ENCODE measurements at places on chromosomes 7 and 10.

DNA sequence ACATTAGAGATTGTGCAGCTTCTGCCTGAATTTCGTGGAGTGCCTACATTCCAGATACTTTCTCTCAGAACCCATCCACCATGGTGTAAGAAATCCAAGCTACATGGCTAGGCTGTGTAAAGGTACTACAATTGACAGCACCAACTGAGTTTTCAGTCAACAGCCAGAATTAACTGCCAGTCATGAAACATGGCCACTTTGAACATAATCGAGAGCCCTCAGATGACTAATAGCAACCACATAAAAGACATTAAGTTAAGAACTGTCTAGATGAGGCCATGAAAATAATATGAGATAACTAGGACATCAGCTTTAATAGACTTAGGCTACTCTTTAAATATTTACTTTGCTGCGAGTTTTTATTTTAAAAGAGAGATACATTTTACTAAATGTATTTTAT lies 1106.8 kb upstream of the LRRTM3 start:
- DNase-seq: no peak

DNA sequence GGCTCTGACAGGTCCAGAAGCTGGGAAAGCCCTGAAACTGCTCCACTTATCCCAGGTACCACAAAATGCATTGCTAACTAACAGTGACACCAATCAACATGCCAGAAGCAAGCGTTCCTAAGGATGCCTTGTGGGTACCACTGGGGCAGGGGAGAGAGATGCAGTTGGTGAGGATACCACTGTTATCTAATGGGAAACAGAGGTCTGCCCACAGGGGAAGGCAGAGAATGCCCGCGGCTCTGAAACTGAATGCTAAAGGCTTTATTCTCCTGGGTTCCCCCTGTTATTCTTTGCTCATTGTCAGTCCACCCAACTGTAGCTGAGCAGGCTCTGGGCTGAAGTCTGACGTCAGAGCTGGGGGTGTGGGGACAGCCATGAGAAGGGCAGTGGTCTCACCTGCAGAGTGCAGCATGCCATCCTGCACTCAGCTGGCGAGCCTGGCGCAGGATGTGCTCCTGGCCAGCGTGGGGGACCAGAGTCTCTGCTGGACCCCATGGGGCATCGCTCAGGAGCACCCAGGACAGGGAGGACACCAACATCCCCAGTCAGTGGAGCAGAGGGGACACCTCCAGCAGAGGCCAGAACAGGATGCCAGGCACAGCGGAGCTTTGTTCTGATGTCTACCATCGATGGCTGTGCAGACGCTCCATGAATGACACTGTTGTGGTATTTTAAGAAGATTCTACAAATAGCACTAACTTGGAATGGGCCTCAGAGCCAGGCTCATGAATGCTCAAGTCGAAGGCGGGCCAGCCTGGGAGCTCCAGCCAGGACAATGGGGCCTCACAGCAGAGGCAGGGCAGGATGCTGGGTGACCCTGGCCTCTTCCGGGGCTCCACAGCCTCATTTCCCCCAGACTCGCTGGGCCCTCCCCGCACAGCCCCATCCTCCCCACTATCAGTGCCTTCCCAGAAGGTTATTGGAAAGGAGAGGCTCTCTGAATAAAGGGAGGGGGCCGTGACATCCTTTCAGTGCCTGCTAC lies 95.8 kb downstream of the ARHGAP22 start:
- DNase-seq: no peak

- DNase-seq: no peak
Observed at GRCh38 chr10:114686013-114686412, 27.9 kb upstream of the ABLIM1 start.

DNA sequence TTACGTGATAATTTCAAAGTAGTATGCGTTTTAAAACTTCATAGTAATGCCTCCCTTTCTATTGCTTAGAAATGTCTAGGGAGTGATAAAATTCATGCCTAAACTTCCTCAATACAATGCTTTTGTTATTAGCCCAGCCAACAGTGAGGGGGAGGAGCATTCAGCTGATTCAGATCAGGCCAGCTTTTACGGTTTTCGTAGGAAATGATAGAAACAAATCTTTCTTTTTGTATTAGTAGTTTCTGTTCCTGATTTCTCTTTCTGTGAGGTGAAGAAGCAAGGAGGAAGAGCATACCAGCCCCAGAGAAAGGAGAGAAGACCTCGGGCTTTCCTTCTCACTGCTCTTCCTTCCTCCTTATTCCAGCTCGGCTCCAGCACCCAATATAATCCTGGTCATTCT lies 35.2 kb upstream of the ITPRID1 start:
- DNase-seq: no peak

- DNase-seq: peak; percentile 39
Observed at GRCh38 chr7:16840094-16840493, 35.3 kb upstream of the AGR2 start.

DNA sequence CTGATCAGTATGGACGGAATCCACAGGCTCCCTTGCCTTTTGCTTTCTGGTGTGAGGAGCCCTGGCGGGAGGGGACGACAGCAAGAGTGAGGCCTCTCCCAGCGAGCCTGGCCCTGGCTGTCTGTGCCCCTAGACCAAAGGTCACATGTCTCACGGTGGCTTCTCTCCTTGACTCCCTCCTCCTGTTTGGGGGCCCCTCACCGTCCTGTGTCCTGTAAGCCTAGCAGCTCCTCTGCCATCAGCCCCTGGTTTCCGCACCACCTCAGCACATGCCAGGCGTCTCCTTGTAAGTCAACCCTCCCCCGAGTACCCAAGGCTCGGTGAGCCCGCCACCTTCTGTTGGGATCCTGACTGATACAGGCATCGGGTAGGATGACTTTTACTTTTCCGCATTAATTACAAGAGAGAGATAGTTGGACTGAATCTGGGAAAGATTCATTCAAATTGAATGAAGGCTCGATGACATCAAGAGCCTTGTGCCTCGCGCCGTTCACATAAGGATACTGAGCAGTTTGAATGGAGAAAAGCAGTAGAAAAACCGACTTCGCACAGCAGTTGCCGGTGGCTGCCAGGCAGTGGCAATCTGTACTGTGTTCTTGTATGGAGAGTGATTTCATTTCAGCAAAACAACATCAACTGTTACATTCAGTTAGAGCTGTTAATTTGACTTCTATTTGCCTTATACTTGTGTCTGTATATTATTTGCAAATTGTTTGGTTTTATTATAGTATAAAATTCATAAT lies 119.8 kb downstream of the XRCC2 start:
- DNase-seq: no peak

DNA sequence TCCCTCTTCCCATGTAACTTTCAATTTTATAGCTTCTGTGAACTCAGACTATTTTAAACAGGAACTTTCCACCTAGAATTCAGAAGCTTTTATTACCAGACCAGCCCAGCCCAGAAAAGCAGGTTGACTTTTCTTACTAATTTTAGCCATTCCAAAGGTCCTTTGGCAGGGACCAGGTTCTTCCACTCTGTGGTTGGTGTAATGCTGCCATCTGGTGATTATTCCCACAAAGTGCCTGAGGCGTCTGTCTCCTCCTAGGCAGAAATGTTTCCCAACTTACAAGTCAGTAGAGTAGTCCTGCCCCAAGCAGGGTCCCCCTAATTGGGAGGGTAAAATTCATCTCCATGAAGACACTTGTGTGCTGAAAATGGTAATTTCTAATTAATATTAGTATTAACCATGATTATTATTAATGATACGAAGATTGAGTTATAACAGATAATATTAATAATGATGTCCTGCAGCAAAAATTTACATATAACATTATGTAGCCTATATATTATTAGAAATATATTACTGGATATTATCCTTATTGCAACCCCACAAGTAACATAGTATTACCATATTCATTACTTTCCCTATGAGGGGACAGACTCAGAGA lies 53.0 kb upstream of the PPP1R17 start:
- peak; percentile 83 for DNase-seq

DNA sequence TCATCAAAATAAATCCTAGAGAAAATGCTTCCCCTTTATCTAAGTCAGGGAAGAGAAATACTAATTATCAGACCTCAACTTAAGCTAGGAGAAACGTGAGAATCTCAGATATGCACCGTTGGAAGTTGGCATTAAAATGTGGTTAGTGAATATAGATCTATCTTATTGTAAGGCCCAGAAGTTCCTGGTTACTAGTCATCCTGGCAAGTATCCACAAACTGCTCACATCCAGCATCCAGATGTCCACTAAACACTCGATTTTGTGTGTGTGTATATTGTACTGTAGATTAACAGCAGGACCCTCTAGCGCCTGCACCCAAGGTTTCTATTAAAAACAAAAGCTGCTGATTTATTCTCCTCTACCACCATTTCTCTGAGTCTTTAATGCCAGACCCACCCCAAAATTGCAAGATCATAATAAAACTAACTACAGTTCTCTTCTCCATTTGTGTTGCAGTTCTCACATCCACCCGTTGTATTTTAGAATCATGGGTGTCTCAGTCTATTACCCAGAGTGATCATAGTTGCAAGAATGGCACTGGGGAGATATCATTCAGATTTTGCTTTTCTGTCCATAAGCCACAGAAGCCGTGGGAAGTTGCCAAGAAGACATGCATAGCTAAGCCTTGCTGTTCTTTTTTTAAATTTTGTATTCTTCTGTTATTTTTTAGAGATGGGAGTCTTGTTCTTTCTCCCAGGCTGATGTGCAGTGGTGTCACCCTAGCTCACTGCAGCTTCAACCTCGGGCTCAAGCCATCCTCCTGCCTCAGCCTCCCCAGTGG lies 165.4 kb downstream of the KIAA1217 start:
- no peak for DNase-seq

- no peak for DNase-seq
Observed at GRCh38 chr7:108270385-108271015, 140.3 kb upstream of the LAMB4 start.

- no peak for DNase-seq
Observed at GRCh38 chr7:45658716-45659495, 84.7 kb downstream of the ADCY1 start.

DNA sequence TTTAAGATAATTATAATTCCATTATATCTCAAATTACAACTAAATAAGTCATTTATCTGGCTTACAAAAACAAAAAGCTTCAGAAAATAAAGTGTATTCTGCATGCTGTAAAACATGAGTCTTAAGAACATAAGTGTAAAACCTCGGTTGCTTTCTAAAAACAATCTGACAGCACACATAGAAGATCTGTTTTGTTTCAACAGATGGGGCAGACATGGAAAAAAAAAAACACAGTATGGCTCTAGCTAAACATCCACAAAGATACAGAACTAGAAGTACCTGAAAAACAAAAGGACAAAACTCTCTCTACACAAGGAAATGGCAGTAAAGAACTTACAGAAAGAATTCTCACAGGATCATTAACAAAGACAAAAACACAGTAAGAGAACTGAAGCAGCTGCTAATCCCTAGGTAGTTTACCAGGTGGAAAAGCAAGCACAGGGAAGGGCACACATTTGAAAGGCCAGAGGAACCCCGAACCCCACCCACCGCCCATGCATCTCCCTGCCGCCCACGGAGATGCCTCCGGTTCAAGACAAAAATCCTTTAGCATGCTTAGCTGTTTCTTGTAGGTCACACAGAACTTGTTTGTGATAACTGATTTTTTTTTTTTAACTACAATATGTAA lies 42.5 kb downstream of the DLD start:
- peak; percentile 48 for DNase-seq

- no peak for DNase-seq
Observed at GRCh38 chr7:55903985-55904759, 16.9 kb downstream of the ZNF713 start.

DNA sequence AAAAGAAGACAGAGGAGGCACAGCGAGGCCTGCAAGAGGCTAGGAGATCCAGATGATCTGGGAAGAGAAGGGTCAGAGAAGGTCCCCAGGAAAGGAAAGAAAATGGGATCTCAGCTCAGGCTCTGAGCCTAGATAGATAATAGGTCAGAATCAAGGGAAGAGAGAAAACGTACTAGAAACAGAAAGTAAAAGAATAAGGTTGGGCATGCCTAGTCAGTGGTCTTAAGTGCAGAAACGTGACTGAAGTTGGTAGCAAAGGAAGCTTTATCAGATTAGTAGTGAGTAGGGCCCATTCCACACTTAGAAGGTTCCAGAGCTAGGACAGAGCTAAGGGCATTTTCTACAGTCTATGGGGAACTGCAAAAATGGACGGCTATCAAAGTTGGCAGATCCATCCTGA lies 84.8 kb upstream of the ASAH2 start:
- DNase-seq: no peak

DNA sequence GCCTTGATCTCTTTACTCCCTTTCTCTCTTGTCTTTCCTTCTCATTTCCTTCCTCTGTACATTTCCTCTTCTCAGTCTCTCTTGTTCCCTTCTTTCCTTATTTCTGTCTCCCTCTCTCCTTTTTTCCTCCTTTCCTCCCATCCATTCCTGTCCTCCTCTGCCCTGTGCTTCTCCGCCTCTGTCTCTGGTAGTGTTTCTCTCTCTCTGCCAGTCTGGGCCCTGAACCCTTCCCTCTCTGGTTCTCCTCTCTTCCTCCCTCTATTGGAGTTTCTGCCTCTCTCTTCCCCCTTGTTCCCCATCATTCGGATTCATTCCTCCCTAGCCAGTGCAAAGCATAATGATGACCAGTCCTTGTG lies 13.2 kb upstream of the PAX2 start:
- no peak for DNase-seq

DNA sequence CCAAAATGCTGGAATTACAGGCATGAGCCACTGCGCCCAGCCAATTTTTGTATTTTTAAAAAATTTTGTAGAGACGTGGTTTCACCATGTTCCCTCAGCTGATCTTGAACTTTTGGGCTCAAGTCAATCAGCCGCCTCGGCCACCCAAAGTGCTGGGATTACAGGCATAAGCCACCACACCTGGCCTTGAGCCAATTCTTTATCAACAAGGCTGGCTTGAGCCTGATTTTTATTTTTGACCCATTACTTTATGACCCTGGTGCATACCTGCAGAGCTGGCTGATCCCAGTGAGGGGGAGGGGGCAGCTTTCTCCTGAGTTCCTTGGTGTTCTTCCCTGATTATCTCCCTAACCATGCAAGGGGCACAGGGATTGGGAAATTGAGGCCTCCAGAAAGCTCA lies 15.8 kb upstream of the CPA1 start:
- no peak for DNase-seq

- no peak for DNase-seq
Observed at GRCh38 chr7:82697897-82698296, 254.3 kb upstream of the CACNA2D1 start.

GRCh38 chr10:124332426-124332825 lies 86.3 kb downstream of the OAT start:
- DNase-seq: no peak

- no peak for DNase-seq
Observed at GRCh38 chr10:96287392-96288105, 16.2 kb upstream of the BLNK start.

DNA sequence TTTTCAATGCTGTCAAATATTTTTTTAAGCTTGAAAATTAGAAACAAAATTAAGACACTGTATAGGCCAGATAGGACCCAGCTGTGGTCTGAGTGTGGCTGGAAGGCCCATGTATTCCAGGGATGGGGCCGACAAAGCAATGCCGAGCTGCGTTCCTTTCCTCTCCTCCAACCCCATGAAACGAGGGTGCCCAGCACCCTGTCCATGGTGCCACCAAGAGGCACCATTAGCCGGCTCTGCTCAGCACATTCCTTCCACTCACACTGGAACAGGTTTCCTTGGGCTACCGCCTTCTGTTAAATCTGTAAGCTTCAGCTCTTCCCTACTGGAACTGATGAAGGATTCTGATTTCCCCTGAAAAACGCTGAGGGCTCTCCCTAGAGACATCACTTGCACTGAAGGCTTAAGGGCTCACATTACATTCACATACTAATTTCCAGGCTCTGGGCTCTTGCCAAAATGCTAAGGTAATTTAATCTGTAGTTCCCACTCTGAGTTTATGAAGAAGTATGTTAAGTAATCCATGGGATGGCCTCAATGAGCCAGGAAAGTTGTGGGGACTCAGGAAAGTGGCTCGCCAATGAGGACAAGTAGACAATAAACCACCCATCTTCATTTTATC lies 73.7 kb upstream of the CAMK2B start:
- DNase-seq: no peak

Data from mesendoderm (in vitro differentiated cells).